ENCODE measurements at places on chromosomes 7 and 10.

DNA sequence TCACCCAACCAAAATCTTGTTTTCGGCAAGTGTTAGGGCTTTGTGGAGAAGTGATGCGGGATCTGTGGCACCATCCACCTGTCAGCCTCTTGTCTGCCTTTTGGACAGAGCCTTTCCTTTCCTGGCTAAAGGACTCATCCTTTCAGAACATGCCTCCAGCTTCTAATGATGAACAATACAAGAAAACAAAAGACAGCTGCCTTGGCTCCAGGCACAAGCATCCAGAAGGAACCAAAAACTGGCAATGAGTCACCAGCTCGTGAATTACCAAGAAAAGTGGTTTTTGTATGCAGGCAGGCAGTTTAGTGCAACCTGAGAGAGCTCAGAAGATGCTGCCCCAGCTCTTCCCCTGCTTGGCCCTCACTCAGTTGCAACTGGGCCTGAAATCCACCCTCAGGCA is 84.6 kb upstream of the NAMPT start:
- DNase-seq = no peak

- no peak for DNase-seq
Observed at GRCh38 chr10:46250481-46250880, 36.3 kb upstream of the ANTXRL start.

GRCh38 chr10:62919776-62920175 is 103.6 kb upstream of the EGR2 start:
- no peak for DNase-seq

DNA sequence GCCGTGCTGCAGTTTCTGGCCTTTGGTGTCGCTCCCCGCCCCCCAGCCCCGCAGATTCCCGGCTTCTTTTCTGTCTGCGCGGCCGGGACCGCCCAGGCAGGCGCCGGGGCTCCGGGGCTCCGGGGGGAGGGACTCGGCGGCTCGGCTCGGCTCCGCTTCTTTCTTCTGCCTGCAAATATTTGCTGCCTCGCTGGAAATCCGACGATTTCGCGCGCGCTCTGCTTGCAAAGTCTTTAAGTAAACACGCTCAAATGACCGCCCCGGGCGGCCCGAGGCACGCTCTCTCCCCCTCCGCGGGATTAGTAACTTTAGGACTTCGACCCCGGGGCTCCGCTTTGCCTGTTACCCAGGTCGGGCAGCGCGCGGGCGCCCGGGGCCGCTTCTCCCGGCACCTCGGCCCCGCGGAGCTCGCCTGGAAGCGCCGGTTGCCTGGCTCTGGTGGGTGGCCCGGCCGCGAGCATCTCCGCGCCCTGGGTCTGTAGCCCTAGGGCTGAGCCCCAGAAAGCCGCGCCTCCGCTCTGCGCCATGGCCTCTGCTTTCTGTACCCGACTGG is 3.9 kb upstream of the GATA3 start:
- no peak for DNase-seq

GRCh38 chr10:16984242-16984641 is 145.4 kb downstream of the CUBN start:
- DNase-seq = no peak

DNA sequence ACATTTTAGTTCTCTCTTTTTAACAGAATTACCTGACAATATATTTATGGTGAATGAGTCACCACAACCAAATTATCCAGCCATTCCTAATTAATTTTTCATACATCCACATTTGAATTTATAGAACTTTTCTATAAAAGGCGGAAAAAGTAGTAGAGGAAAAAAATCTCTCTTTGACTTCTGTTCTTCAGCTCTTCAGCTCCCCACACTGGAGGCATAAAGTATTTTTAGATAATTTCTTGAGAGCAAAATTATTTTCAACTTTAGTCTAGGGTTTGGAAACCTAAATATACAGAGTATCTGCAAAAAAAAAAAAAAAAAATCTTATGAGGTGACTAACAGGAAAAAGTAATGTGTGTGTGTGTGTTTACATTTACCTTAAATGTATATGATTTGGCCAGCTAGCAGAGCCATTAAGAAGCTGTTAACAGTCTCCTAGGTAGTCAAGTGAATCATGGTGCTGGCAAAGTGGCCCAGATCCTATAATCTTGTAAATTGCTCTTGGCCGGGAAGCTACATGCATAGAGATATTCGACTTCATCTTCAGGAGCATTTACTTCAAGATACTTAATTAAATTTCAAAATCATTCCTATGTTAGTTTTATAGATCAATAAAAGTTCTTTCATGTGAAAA is 383.1 kb upstream of the STEAP1 start:
- DNase-seq = no peak

- no peak for DNase-seq
Observed at GRCh38 chr7:85529201-85529600, 342.3 kb upstream of the SEMA3D start.

DNA sequence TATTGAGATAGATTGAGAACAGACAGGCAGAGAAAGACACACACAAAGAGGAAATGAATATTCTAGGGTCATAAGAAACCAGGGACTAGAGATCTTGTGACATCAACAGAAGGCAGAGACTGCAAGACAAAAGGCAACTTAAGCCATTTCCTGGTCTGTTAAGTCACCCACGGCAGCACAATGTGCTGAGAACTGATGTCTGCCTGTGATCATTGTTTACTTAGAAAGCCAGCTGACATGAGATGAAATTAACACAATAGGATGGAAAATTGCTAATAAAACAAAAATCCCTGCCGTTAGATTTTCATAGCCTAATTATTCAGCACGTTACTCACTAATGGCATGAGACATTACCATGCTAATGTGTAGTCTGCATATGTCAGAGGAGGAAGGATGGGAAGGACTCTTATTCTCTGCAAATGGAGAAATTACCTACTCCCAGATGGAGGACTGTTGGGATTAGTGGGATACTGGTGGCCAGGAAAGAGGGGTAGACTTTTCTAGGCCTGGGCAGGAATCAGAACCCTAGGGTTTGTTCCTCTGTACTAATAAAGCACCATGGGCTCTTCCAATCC is 191.3 kb upstream of the PODXL start:
- no peak for DNase-seq

DNA sequence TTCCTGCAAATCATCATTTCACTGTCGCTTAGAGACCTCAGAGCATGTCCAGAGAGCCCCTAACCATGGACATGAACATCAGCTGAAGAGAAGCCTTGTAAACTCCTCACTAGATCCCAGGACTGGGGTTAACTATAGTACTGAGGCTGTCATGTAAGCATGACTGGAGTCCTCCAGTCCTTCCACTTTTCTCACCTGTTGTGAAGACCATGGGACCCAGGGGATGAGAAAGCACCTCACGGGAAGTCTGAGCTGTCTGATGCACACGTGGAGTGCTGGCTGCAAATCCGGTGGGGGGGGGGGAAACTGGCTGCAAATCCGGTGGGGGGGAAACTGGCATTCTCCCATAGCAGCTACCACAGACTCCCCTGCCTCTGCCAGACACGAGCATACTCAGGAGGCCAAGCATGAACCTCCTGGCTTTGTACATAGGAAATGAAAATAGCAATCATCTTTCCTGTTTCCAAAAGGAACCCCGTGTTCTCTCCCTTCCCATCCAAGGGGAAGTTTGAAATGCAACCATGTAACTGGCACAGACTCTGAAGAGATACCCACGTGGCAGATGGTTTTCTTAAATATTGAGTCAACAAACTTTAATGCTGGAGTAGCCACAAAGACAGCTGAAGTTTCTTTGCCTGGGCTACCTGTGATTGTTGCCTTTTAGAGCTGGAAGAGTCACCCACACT is 261.4 kb downstream of the ZMYND11 start:
- no peak for DNase-seq

DNA sequence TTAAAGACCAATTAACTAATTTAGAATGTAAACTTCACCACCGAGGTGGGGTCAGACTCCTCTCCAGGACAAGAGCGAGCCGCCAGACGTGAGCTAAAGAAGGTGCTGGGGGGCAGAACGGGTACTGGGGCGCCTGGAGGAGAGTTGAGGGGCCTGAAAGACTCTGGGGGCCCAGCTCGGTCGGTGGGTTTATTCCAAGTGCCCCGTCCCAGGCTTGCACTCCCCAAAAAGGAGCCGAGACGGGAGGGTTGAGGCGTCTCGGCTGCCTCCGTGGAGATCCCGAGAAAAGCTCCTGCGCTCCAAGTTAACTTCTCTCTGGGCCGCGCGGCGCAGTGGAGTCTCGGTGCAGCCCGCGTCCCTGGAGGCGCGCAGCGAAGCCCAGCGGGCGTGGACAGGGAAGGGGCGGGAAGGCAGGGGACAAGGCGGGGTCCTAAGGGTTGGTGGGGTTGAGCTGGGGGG is 553.3 kb downstream of the TFEC start:
- no peak for DNase-seq

DNA sequence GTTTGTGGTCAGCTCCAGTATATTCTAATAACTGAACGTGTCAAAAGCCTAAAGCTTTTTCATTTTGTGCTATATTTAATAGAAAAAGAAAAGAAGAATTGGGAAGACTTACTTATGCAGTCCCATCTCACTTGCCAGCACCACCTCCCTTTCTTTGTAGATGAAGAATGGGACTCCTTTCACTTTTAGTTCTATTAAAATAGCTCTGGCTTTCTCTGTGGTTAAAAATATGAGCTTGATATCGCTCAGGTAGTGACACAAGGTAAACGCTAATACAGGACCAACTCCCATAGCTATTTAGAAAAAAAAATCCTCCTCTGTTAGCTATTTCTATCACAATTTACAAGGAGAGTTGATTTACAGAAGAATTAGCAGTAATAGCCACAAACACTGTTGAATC is 176.8 kb downstream of the PDE1C start:
- no peak for DNase-seq

DNA sequence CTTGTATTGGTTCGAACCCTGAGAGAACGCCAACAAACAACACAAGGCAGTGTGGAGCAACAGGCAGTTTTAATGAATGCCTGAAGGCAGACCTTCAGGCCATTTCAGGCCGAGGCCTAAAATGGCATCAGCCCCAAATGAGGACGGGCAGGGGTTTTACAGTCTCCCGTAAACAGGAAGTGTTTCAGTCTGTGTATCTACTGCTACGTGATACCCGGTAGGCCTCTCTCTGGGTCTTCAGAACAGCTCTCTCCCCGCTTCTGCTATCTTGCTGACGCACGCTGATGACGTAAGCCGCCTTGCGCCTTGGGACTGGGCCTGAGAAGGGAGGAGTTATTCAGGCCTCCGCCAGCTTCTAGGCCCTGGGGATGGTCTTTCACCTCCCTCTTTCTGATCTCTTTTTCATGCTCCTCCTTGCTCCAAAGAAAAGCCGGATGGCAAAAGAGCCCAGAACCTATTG is 67.7 kb downstream of the ST8SIA6 start:
- no peak for DNase-seq

GRCh38 chr7:36272211-36272566 is 117.5 kb upstream of the ANLN start:
- DNase-seq = no peak

GRCh38 chr7:141558544-141559183 is 7.5 kb downstream of the AGK start:
- no peak for DNase-seq

- no peak for DNase-seq
Observed at GRCh38 chr10:29280488-29280840, 8.4 kb upstream of the LYZL1 start.

DNA sequence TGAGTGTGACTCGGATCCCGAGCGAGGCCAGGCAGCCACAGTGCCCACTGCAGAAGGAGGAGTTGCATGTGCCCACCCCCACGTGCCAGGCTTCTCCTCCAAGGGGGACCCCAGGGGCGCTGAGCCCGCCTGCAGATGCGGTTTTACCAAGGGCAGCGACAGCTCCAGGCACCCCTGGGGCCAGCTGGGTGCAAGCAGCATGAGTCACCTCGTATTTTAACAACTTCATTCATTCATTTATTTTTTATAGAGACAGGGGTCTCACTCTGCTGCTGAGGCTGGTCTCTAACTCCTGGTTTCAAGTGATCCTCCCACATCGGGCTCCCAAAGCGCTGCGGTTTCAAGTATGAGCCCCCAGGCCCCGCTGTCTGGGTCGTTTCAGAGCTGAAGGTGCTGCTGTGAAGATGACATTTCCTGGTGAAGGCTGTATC is 1.3 kb upstream of the FOXL3 start:
- DNase-seq = no peak

DNA sequence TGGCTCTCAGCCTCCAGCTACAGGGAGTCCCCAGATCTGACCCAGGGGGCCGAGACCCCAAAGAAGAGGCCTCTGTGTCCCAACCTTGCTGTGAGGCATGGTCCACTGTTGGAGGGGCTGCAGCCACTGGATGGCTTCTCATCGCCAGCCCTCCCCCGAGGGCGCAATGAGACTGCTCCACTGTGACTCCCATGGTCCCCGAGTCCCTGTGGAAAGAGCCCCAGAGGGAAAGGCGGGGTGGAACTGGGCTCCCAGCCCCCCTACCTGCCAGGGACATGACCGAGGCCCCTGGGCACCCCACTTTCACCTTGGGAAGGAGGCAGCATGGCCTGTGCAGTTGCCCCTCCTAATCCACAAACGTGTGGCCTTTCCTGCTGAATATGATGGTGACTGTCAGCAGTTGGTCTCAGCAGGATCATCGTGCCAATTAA is 33.5 kb upstream of the RET start:
- no peak for DNase-seq

Data from inflammatory macrophage treated with lipopolysaccharide for 1 hour (primary cell).